ENCODE measurements at places on chromosomes 1 and 21.

GRCh38 chr1:16248603-16249516 is 11.9 kb upstream of the CPLANE2 start:
- DNase-seq, result peak; percentile 91

DNA sequence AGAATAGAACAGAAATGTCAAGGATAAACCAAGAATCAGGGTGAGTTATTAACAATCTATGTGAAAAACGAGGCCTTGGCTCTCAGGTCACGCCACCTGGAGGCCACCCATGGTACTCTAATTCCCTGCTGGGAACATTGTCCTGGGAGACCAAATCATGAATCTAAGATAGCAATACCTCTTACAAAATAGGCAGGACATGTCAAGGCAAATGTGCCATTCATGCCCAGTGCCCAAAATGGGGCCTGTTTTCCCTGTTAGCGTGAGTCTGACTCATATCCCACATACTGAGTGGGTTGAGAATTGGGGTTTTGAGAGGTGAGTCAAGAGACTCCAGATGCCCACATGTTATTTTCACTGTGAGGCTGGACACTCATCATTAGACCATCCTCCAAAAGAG is 380.8 kb downstream of the HHIPL2 start:
- peak; percentile 46 for DNase-seq

GRCh38 chr1:186183219-186183618 is 191.8 kb downstream of the TPR start:
- DNase-seq, result no peak

DNA sequence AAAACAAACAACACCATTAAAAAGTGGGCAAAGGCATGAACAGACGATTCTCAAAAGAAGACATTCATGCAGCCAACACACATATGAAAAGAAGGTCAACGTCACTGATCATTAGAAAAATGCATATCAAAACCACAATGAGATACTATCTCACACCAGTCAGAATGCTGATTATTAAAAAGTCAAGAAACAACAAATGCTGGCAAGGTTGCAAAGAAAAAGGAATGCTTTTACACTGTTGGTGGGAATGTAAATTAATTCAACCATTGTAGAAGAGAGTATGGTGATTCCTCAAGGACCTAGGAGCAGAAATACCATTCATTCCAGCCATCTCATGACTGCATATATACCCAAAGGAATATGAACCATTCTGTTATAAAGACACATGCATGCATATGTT is 419.6 kb downstream of the NEGR1 start:
- no peak for DNase-seq

DNA sequence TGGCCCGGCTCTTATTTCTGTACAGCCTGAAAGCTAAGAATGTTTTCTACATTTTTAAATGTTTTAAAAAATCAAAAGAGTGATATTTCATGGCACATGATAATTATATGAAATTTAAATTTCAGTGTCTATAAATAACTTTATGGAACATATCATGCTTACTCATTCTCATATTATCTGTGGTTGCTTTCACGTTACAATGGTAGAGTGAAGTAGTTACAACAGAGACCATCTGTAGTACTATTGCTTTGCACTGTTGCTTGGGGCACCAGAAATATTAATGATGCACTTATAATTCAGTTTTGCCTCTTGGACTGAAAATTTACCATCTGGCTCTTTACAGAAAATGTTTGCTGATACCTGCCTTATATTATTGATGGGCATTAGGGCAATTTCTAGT is 481.6 kb downstream of the PLPP3 start:
- no peak for DNase-seq

- DNase-seq, result no peak
These were observed 106.0 kb downstream of the MRPS6 start for GRCh38 chr21:34179204-34179935.

DNA sequence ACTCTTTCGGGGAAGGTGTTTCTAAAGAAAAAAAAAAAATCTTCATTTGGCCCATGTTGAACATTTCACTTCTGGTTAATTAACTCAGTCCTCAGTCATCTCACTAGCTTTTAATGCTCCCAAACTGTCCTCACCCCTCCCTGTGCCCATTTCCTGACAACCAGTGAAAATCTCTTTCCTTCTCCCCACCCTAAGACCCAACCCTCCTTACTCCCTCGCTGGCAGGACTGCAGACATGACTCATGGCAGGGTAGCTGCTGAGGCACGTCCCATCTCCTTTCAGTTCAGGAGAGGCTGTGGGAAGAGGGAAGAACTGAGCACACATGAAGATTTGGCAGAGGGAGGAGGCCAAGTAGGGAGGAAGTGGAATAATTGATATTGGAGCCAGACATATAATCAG is 12.6 kb downstream of the PKP1 start:
- DNase-seq, result no peak

DNA sequence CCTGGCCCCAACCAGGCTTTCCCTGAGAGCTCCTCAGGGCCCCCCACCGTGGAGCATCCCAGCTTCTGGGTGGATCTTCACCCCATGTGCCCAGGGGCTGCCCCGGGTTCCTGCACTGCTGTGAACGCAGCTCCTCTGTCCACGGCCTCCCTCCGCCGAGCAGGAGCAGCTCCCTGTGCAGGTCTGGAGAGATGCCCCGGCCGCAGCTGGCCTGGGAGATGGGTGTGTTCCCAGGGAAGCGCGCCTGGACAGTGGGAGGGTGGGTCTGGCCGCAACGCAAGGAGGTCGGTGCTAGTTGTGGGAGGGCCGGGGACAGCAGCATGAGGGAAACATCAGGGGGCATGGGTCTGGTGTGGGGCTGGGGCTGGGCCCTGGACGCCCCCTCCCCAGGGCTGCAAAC is 71.3 kb downstream of the MORN1 start:
- no peak for DNase-seq

- no peak for DNase-seq
These were observed 31.0 kb upstream of the COG2 start for GRCh38 chr1:230611128-230611877.

- no peak for DNase-seq
These were observed 66.7 kb upstream of the ABCD3 start for GRCh38 chr1:94351481-94351880.

DNA sequence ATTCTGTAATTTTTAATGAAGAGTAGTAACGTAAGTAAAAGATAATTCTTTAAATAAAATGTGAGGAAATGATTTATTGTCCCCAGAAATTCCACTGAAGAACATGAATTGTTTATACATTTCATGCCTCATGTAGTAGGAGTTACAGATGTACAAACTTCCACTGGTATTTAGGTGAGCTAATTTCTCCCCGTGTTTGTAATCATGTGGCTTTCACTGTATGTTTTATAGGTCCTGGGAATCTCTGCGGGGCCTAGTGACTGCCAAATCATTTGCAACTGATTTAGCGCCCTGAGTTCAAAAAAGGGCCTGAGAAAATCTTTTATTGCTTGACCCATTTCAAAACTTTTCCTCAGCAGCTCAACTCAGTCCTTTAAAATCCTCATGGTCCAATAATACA is 30.5 kb upstream of the FASLG start:
- DNase-seq, result no peak

DNA sequence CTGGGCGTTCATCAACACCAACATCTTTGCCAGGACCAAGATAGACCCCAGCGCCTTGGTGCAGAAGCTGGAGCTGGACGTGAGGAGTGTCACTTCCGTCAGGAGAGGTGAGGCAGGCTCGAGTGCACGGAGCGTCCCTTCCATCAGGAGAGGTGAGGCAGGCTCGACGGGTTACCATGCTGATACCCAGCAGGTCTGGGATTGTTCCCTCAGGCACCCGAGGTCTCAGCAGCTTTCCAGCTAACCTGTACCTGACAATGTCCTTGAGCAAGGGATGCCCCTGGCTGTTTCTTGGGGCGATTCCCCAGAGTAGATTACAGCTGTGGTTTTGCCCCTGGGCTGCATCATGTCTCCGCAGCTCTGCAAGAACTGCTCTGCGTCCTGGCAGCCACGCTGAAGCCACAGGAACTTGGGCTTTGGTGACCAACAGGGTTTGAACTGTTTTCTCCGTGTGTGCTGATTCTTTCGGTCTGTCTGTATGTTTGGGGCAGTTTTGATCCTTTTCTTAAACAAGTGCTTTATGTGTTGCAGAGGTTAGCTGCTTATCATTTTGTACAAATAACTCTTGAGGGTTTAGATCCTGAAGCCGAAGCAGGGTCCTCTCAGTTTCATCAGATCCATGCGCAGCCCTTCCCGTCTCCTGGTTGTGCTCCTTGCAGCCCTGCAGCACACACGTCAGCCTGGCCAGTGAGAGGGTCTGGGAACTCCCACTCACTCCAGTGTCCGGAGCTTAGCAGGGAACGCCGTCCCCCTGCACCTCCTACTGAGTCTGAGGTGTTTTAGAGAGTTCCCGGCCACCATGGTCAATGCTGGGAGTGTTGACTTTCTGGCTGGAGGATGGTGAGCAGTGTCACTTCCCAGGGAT is 4.1 kb downstream of the SLX9 start:
- no peak for DNase-seq

DNA sequence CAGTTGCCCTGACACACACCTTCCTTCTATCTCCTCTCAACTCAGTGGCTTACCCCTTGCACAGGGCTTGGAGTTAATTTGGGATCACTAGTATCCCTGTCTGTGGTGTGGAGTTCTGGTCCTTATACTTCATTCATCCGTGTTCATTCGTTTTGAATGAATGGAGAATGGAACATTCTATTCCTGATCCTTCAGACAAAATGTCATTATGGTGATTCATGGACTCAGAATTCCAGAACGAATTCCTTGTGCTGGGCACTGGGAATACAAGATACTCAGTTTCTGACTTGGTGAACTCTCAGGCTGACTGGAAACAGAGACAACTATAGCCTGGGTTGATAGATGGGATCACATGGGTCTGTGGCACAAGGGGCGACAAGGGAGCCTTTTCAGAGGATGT is 49.9 kb upstream of the TRABD2B start:
- DNase-seq, result no peak

DNA sequence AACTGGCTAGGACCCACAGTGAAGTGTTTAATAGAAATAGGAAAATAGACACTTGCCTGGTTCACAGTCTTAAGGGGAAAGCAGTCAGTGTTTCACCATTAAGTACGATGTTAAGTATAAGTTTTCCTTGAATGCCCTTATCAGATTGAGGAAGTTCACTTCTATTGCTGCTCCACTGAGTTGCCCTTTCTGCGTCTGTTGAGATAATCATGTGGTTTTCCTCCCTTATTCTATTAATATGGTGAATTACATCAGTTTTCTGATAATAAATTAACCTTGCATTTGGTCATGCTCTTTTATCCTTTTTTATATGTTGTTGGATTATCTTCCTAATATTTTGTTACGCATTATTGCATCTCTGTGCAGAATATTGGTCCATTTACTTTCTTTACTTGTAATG is 21.4 kb downstream of the UTS2 start:
- DNase-seq, result no peak

DNA sequence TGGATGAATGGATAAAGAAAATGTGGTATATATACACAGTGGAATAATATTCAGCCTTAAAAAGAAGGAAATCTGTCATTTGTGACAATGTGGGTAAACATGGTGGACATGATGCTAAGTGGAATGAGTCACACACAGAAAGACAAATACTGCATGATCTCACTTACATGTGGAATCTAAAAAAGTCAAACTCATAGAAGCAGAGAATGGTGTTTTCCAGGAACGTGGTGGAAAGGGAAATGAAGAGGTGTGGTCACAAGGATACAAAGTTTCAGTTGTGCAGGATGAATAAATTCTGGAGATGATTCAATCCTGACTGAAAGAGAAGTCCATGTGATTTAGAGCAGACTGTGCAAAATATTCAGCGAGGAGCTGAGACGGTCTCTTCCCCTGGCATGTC is 56.6 kb downstream of the RYR2 start:
- no peak for DNase-seq

GRCh38 chr1:228955691-228956090 is 220.4 kb downstream of the RHOU start:
- DNase-seq, result no peak

DNA sequence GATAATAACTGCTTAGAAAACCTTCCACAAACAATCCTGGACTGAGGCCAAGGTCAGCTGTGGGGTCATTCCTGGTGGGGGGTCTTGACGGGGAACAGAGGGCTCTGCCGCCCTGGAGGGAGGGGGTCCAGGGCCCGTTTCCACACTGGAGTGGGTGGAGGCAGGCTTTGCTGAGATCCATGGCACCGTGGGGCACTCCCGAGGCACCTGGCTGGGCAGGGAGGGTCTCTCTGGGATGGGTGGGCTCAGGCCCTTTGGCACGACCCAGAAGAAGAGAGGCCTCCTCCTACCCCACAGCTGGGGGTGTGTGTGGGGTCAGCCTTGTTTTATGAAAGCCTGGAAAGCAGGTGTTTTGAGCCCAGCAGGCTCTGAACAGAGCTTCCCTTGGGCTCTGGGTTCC is 5.1 kb downstream of the MMEL1 start:
- DNase-seq, result no peak

DNA sequence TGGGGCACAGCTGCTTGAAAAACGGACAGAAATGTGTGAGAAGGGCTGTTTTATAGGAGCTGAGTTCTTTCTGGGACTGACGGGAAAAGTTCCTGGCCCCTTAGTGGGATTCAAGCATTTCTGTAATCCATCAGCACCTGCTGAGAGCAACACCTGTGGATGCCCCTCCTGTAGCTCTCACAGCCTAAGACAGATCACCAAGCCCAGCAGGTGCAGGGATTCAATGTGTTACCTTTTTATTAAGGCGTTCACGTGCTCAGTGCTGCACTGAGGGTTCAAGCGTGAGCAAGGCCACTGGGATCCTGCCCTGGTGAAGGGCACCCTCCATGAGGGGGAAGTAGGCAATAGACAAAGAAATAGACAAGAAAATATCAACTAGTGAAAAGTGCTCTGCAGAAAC is 14.9 kb downstream of the OLFML2B start:
- no peak for DNase-seq

GRCh38 chr21:34632498-34632897 is 17.6 kb upstream of the RCAN1 start:
- DNase-seq, result no peak

DNA sequence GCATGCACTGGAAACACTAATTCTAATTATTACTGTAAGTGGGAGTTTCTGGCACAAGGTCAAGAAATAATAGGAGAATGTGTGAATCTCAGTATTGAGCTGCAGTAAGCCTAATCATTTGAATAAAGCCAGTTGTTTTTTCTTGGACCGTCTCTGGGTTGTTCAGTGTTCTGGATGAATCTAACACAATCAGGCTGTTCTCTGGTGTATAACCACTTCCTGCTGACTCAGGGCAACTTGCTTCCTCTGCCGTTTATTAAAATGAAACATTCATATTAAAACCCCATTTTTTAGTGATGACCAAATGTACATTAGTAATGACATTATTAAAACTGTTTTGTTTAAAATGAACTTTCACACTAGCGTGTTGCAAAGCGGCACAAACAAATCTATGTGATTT is 273.1 kb upstream of the SNX7 start:
- DNase-seq, result no peak

Data from RPMI8226 (cell line).